Fibroblast of skin of abdomen (primary cell): ENCODE measurements at places on chromosomes 4 and X.
A peak's percentile ranks its signal among the peaks of the same experiment; 100 is the strongest.

DNA sequence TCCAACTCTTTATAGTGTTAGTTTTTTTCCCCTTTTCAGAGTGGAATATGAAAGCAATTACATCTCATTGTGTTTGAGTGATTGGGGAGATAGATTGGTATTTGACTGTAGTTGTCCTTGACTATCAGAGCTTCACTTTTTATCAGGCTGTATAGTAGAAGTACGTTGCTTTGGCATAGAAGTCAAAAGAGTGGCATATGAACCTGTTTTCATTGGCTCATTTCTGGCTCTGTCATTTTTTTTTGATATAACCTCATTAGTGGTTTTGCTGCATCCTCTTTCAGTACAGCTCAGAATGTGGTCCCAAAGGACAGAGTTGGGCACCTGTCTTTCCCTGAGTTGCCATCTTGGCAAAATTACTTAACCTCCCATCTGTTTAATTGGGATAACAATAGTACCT, 1.4 kb downstream of the TMA16 start:
- DNase-seq = no peak

DNA sequence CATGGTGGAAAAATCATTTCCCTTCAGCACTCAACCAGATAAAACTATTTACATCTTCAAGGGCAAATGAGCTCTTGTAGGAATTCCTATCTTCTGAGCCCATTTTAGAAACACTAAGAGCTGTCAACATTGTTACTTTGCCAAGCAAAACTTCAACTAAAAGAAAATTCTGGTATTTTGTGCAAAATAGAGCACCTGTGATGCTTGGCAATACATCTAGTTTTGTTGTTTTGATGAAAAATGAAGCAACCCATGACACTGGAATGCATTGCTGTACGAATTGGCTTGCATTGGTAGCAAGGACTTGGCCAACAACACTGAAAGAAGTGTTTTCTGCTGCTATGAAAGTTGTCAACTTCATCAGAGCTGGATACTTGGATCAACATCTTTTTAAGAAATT, 194.4 kb downstream of the COX18 start:
- no peak for DNase-seq

DNA sequence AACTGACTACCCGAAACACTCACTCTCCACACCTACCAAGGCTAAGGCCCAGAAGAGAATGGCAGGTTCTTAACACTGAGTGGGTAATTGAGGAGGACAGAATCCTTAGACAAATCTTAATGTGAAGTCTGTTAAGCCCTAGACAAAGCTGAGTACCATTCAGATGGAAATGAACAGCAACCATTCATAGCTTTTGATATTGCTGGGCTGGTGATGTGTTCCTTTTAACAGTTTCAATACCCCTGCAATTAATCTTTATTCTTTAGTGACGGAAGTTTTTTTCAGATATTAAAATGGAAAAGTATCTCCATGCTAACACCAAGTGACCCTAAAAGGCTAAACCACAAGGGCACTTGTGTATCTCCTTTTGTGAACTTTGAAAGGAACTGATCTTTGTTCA, 334.9 kb downstream of the OPHN1 start:
- no peak for DNase-seq

GRCh38 chrX:155534800-155535199, 76.4 kb upstream of the F8A3 start:
- no peak for DNase-seq

DNA sequence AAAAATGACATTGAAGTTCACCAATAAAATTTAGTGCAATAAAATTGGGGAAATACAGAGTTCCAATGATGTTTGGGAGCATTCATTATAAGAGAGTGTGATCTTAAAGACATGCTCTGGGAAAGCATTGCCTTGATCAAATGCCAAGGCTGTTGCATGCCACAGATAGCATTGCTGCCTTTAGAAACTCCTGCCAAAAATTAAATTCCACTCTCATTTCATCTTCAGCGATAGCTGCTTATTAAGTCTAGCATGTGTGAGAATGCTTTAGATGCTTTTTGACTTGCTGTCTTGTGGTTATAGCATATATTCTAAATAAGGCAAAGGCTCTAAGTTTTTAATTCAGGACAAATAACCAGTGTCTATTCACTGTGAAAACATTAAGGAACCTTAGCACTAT, 49.3 kb downstream of the NPNT start:
- peak; percentile 94 for DNase-seq

- DNase-seq = peak; percentile 66
These were observed 41.8 kb downstream of the RBBP7 start for GRCh38 chrX:16828124-16828908.

DNA sequence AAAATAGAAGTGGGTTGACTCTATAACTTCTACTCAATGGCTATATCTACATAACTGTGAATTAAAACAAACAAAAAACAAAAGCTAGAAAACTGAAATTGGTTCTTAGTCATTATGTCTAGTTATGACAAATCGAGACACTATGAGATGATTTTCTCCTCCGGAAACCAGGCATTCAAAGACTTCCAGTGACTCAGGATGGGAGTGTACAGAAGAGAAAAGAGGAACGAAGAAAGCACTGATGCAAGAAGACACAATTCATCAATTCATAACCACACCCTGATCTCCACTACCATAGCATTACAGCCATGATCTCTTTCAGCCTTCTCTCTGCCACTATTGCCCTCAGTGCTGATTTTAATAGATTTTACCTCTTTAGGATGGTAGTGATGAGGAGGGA, 253.6 kb downstream of the CBLL2 start:
- peak; percentile 80 for DNase-seq

DNA sequence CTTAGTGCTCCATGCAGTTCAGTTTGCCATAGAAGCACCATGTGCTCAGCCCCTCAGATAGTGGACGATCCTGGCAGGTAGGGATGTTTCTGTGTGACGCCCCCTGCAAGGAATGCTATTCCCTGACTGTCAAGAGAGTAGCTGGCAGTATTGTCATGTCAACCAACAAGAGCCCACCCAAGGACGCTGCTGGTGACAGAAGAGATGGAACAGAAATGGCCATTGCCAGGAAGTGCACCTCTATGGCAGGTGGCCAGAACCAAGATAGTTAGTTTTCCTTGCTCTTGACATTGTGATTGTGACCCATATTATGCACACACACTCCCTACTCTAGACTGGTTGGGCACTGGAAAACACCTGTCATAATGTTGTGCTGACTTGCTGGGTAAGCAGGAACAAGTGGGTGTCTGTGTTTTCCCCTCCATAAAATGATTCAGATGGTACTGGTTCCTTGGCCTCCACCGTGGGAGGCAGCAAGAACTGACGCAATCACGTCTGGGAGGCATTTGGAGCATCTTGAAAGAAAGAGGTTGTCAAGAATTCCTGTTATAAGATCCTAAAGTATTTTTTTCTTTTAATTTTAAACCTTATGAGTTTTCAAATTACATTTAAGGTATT, 507.9 kb downstream of the MID1IP1 start:
- DNase-seq = peak; percentile 14

DNA sequence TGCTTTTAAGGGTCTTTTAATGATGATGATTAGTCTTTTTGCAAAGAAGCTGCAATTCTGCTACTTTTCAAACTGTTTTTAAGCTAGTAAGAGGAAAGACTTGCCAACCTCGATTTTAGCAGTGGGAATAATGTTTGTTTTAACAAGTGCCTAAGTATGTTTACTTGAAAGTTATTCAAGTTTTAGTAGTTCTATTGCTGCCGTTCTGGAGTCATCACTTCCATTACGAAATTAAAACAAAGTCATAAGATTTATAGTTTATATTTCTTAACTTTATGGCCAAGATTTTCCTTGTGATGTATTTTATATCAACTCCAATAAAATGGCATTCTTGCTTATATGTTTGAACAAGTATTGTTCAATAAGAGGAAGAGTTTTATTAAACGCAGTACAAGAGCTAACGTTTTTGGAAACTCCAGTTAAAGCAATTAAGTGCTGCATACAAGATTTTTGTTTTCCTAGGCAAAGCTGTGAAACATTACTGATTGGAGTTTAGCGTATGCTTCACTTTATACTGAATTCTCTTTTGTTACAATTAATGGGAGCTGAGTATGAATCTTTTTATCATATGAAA, 211.3 kb downstream of the TENM3 start:
- DNase-seq = no peak
